T-helper 17 cell (primary cell): ENCODE measurements at places on chromosomes 2 and 18. TPM values are rescaled to one million over a fixed set of nuclear protein-coding genes. Genes with fewer than 3 reads are reported as not detected.

CD302 gene
- 1.5 TPM for total RNA-seq

ADRA2B gene
- 2.8 TPM for total RNA-seq

- no peak for DNase-seq
Measured at GRCh38 chr2:121120411-121120810, 164.6 kb downstream of the TFCP2L1 start.

DNA sequence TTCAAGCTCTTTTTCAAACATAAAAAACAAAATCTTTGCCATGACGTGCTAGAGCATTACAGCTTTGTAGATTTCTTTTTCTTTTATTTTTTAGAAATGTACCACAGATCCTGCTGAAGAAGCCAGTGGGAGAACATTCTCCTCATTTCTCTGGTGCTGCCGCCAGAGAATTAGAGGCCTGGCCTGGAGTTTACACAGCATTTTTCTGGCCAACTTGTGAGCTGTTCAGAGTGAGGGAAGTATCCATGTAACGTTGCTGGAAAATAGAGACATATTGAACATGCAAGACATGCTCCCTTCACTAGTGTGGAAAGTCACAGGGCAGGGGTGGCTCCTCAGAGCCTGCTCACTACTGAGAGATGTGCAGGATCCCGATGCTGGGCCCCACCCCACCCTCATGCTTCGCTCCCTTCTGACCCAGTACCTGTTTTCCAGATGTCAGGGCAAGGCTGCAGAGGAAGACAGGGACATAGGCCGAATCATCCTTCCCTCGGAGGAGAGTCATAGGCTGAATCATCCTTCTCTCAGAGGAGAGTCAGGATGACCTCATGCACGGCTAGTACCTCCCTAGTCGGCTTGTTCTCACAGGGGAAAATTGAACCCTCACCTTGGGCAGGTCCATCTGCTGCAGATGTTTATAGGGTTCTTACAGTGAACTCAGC lies 298.5 kb downstream of the INSIG2 start:
- no peak for DNase-seq

- DNase-seq = no peak
Measured at GRCh38 chr2:9318461-9319337, 104.6 kb downstream of the ITGB1BP1 start.

- DNase-seq = no peak
Measured at GRCh38 chr18:3715231-3716080, 265.5 kb downstream of the TGIF1 start.

EMILIN1 gene
- total RNA-seq = 0.32 TPM

GRCh38 chr2:137951586-137951985 lies 12.7 kb upstream of the HNMT start:
- no peak for DNase-seq

PLCD4 gene
- 0.91 TPM for total RNA-seq

GRCh38 chr18:37689841-37690240 lies 124.2 kb upstream of the CELF4 start:
- no peak for DNase-seq

TGFA gene
- 3.8 TPM for total RNA-seq

SCYGR7 gene
- not detected for total RNA-seq

SCN9A gene
- total RNA-seq = not detected

CYP27C1 gene
- not detected for total RNA-seq

GRCh38 chr2:46384457-46384815 lies 87.2 kb downstream of the EPAS1 start:
- DNase-seq = no peak

DNA sequence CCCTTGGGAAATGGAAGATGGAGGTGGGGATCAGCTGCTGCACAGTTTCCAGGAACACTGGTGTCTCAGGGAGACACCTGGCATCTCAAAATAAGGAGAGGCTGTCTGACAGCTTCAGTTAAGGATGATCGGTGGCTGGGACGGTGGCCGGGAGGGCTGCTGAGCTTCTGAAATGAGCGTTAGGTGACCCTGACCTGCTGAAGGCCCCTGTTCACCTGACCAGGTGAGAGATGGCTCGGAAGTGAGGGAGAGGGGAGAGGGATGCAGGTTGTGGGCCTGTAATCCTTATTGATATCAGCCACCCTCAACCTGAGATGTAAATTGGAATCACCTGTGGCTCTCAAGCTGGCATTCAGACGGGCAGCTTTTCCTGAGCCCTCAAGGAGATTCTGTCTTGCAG lies 99.0 kb downstream of the AGAP1 start:
- DNase-seq = no peak

- DNase-seq = no peak
Measured at GRCh38 chr2:73516033-73516432, 126.2 kb downstream of the NAT8 start.

CABLES1 gene
- 0.73 TPM for total RNA-seq

DNA sequence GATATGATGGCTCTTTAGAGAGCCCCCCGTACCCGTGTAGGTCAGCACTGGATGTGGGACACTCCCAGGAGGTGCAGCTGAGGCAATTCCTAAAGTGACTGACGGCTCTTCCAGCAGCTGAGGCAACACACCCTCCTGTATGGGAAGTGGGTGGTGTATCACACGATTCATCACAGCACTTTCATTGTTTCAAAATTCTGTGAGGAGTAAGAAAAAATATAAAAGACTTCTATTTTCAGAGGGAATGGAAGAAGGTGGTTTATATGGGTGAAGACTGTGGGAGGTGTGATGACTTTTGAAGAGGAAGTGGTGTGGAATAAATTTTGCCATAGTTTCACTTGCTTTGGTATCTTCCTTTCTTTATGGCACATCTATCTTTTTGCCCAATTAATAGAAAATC lies 22.3 kb downstream of the QPCT start:
- no peak for DNase-seq

DNA sequence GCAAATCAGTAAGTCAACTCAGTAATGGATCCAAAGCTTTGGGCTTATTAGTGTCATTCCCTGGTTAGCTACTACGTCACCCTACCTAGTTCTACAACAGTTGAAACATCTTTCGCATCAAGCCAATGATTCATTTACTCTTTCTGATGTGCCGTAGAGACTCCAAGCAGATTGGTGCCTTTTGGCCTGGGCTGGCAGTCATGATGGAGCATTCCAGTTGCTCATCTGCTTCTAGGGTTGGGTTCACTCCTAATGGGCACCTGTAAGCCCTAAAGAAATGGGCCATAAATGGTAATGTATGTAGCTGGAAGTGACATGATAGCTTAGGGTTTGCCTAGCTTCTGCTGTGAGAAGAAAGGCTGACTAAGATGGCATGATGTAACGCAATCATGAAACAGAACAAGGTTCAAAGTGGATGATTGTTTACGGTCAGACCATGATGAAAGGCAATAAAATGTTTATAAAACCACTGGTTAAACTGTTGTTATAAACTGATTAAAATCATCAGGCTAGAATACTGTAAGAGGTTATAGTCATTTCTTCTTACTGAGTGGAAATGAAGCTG lies 20.4 kb upstream of the CCL20 start:
- no peak for DNase-seq

DNA sequence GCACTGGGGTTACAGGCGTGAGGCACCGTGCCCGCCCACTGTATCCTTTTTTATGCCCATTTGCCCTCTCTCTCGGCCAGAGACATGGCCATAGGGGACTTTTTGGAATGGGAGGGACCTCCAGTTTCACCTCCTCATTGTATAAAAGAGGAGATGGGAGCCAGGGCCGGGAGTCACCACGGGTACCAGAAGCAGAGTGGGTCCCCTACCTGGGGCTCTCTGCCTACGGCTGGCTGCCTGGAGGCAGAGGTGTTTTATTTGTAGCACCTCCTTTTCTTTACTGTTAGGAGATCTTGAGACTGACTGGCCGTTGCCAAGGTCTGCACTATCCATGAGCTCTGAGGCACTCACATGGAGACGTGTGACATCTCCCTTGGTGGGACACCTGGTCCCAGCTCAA lies 162.8 kb downstream of the LDLRAD4 start:
- DNase-seq = no peak

TMEM247 gene
- total RNA-seq = not detected

GRCh38 chr2:74444498-74445318 lies 3.0 kb upstream of the RTKN start:
- no peak for DNase-seq

YES1 gene
- total RNA-seq = 6.9 TPM

POTEC gene
- total RNA-seq = not detected

DNA sequence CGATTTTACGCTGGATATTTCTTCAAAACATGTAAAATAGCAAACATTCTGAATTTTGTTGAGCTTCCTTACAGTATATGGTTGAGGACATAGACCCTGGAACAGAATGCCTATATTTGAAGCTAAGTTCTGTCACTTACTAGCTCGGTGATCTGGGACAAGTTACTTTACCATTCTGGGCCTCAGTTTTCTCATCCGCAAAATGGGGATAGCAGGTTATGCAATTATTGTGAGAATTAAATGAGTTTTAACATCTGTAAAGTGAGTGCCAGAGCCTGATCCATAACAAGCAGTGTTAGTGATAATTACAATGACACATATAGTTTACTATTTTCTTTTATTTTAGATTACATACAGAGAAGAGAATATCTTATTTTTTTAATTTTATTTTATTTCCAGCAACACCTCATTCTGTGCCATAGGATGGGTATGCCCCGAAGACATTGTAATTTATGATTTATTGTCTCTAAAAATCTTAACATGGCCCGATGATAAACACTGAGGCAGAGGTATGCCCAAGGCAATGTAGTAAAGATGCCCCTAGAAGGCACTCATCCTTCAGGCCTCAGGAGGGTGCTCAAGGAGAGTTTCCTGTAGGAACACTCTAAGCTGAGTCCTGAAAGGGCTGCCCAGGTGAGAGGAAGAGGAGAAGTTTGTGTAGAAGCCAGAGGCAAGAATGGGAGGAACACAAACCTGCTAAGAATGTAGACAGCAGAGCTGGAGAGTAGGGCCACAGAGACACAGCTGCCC lies 250.9 kb downstream of the BCL11A start:
- DNase-seq = no peak

POTEJ gene
- total RNA-seq = not detected

DNA sequence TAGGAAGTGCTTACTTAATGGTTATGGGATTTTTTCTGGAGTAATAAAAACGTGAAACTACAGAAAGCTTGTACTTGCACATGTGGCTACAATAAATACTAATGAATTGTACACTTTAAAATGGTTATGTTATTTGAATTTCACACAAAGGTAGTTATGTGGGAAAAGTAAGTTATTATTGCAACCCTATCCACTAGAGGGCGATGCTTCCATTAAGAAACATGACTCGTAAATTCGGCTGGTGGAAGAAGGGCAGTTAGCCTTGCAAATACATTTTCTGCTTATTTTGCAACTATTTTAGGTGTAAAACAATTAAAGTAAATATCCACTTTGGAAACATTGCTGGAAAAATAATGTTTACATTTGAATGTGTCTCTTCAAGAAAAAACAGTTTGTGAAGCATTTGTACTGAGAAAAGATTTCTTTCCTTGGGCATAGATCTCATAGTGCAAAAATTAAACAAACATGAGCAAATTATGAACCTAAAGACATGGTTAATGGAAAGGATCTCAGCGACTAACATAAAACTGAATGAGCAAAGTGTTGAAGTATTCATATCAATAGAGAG lies 68.1 kb upstream of the CSRNP3 start:
- no peak for DNase-seq

HOXD8 gene
- not detected for total RNA-seq

DNA sequence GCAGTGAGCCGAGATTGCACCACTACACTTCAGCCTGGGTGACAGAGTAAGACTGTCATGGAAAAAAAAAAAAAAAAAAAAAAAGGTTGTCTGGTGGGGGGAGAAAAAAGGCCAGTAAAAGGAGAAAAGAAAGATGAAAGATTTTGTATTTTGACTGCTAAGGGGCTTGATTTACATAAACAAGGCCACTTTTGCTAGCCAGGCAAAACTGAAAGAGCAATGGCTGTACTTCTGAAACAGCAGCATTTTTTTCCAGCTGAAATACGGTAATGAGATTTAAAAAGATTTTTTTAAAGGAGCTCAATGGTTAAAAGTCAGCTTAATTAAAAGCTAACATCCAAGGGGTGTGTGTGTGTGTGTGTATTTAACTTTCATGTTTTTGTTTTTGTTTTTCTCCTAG lies 11.3 kb upstream of the OXER1 start:
- DNase-seq = no peak

- peak; percentile 24 for DNase-seq
Measured at GRCh38 chr2:191038241-191038725, 24.3 kb upstream of the STAT1 start.

SPHKAP gene
- total RNA-seq = not detected

DNA sequence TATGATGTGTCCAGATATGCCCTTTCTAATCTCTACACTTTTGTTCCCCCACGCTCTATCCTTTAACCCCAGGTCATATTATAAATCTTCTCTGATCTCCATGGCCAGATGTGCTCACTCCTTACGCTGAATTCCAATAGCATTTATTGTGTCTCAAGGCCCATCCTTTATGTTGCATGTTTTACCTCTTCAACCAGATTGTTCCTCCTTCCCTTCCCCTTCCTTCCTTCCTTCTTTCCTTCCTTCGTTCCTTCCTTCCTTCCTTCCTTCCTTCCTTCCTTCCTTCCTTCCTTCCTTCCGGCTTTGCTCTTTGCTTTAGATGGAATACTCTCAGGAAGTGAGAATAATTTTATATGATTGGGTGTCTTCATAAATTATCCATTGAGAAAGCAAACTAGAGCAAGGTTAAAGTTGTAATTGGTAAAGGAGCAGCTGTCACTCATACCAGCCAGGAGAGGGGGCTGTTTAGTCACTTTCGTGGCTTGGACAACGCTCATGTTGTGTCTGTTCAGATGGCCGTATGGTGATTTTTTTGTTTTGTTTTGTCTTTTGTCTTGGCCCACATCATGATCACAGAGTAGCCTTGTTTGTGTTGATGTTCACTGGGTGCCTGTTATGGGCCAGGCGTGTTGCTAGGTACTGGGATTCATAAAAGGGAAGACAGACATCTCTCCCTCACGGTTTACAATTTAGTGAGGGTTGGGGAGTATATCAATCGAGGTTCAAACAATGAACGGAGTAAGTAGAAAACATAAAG lies 68.0 kb downstream of the DAW1 start:
- DNase-seq = no peak

- no peak for DNase-seq
Measured at GRCh38 chr2:174553811-174554493, 43.7 kb downstream of the WIPF1 start.

GRCh38 chr2:45285311-45285710 lies 276.1 kb upstream of the SIX2 start:
- DNase-seq = no peak

- DNase-seq = no peak
Measured at GRCh38 chr2:182324665-182325064, 102.2 kb downstream of the PDE1A start.

GRCh38 chr2:23394700-23395099 lies 9.7 kb downstream of the KLHL29 start:
- DNase-seq = no peak

DNA sequence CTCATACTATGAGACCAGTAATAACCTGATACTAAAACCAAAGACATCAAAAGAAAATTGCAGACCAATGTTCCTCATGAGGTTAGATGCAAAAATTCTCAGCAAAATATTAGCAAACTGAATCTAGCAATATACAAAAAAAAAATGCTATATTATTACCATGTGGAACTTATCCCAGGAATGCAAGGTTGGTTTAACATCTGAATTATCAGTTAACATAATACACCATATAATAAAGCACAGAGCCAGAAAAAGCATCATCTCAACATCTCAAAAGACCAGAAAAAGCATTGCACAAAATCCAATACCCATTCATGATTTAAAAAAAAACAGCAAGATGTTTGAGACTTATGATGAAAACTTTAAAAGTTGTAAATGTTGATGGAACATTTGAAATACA lies 8.3 kb upstream of the ZCCHC2 start:
- DNase-seq = no peak

DCDC2C gene
- not detected for total RNA-seq
